ENCODE measurements at places on chromosomes 7 and 10. TPM values are rescaled to one million over a fixed set of nuclear protein-coding genes. Genes with fewer than 3 reads are reported as not detected.
A peak's percentile ranks its signal among the peaks of the same experiment; 100 is the strongest.

DNA sequence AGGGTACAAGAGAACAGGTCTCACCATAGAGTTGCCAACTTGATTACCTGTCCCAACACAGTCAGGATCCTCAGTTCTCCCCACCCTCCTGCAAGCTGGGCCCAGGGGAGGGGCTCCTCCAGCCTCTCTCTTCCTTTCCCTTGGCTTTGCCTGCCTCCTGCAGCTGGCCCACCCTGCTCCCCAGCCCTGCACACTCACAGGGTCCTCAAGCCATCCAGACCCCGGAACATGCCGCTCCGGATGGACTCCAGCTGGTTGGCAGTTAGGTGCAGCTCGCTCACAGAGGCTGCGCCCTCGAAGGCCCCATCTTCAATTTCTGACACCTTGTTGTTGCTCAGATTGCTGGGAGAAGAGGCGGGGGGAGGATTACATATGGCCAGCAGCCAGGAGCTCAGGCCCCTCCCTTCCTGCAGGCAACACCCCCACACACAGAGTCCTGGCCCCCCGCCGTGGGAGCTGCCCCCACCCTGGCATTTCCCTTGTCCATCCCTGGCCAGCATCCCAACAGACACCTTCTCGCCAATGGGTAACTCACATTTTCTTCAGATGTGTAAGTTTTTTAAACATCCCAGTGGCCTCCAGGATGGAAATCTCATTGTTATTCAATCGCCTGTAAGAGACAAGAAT, 139.2 kb downstream of the SLIT1 start:
- DNase-seq: no peak

- no peak for DNase-seq
Observed at GRCh38 chr10:52185256-52185655, 128.8 kb upstream of the DKK1 start.

GRCh38 chr7:78900806-78901205, 552.7 kb downstream of the MAGI2 start:
- DNase-seq: peak; percentile 10

- peak; percentile 97 for DNase-seq
Observed at GRCh38 chr7:104482362-104483037, 154.1 kb downstream of the LHFPL3 start.

GRCh38 chr10:98045785-98046389, 15.5 kb upstream of the CRTAC1 start:
- peak; percentile 85 for DNase-seq

- DNase-seq: no peak
Observed at GRCh38 chr10:33265621-33266020, 68.8 kb downstream of the NRP1 start.

DNA sequence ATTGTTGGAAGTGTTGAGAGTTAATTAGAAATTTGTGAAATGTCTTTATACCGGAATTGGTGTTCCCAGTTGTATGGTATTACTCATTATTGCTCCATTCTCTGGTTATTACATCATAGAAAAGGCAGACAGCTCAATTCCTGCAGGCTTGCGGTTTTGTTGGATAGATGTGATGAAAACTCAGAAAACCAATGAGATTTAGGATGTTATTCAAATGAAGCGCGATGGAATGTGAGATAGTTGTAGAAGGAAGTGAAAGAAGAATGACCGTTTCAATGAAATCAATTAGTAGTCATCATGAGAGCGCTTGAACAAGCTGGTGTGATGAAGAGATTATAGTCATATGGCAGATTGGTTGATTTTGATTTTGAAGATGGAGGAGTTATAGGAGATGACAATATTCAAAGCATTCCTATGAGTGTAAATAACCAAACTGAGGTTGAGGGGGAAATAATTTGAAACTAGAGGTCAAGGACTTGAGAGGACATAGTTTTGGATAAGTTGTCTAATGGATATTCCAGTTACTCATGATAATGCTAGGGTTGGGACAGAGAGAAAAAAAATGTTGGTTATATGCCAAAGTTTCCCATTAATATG, 991.5 kb downstream of the NRG3 start:
- DNase-seq: no peak

DNA sequence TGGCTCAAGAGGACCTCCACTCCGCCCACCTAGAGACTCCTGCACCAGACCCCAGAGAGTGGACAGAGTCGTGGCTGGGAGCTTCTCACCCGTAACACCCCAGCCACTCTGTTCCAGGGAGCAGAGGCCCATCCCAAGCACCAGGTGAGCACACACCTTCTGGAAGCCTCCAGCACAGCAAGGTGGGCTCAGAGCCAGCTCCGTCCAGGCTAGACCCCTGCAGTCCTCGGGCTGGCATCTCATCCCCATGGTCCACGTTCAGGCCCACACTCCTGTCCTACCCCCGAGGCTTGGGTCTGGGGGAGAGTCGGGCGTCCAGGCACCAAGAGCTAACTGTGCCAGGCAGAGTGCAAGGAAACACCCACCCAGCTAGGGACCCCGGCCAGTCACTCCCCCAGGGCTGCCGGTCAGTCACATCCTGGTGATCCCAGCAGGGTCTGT, 13.2 kb downstream of the PDGFA start:
- no peak for DNase-seq

GRCh38 chr7:108634036-108634435, 64.4 kb downstream of the DNAJB9 start:
- DNase-seq: no peak

GRCh38 chr7:39592586-39592985, 26.4 kb downstream of the YAE1 start:
- DNase-seq: no peak

GRCh38 chr7:46294381-46294780, 373.3 kb upstream of the IGFBP3 start:
- no peak for DNase-seq

GRCh38 chr10:120282846-120283492, 174.1 kb upstream of the PLPP4 start:
- no peak for DNase-seq

DNA sequence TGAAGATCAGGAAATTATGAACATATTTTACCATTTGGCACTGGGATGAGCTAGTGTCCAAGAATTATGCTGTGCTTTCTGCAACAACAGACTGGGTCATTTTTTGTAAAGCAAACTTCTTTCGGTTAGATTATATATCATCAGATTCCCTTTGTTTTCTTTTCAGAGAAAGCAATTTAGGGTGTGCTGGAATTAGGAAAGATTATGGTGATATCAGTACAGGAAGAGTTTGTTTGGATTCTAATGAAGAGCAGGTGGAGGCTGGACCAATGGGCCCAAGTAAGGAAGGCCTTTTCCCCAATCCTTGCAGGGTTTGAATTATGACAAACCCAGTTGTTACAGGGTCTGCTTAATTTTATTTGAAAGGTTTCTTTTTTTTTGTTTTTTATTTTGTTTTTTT, 1092.8 kb downstream of the KCNMA1 start:
- no peak for DNase-seq

DNA sequence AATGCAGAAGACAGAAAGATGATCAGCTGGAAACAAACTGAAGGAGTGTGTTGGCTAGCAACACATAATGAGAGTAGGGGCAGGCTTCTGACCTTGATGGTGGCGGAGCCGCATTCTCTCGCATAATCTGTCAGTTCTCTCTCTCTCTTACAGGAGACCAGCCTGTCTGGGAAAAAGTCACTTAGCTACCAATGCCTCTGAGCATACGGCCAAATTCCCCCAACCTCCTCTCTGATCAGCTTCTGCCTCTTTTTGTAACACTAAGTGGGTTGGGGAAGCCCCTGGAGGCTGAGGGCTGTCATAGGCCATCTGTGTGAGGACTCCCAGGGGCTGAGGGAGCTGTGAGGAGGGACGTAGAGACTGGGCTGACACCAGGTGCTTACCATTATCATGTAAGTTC, 104.6 kb downstream of the HIPK2 start:
- DNase-seq: no peak

- no peak for DNase-seq
Observed at GRCh38 chr10:128310971-128311658, 184.9 kb upstream of the MKI67 start.

GRCh38 chr10:112966194-112966855, 16.3 kb downstream of the TCF7L2 start:
- no peak for DNase-seq

- DNase-seq: no peak
Observed at GRCh38 chr7:99290980-99291607, 18.5 kb downstream of the MYH16 start.

DNA sequence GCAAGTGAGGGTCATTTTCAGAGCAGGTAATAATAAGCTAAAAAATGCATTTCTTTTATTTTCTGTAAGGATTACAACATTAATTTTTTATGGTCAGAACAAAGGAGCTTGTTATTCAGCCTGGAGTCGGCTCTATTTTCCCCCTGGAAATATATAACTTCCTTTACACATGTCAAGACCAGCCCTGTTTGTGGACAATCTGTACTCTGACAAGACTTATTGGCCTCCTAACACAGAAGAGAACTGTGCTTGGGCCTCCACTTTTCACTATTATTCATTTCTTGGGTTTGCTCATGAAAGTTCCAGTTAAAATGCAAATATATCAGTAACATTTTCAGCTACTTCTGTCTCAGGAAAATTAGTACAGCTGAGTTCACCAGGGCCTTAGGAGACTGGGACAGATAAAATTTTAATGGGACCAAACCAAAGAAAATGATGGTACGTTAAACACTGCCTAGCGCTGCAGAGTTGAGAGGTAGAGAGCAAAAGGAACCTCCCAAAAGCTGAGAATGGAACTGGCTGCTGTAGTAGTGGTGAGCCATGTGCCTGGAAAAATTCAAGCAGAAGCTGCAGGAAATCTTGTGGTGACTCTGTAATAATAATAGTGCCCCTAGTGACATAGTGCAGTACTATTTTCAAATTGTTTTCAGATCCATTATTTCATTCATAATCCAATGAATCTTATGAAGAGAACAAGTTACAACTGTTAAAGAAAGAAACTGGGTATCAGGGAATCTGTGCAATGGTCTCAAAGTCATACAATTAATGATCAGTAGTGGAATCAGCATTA, 227.2 kb upstream of the KIAA1217 start:
- DNase-seq: no peak

- no peak for DNase-seq
Observed at GRCh38 chr7:98352621-98353020, 48.3 kb downstream of the BAIAP2L1 start.

- DNase-seq: no peak
Observed at GRCh38 chr10:629186-629998, 60.1 kb downstream of the DIP2C start.

DNA sequence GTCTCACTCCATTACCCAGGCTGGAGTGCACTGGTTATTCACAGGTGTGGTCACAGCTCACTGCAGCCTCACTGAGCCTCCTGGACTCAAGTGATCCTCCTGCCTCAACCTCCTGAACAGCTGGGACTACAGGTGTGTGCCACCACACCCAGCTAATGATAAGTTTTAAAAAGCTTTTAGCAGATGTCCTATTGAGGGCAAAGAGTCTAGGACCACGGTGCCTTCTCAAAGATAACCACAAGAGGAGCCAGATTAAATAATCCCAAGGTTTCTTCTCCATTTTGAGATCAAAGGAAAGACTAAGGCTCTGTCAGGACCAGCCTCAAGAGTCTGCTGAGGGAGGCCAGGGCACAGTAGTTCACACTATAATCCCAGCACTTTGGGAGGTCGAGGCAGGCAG, 4.7 kb downstream of the ATP5MF start:
- no peak for DNase-seq

The ZP3 gene
- total RNA-seq: 1.3 TPM

The ABCC2 gene
- 3.7 TPM for total RNA-seq

The GLRX3 gene
- total RNA-seq: 496 TPM

The HOXA5 gene
- 1.6 TPM for total RNA-seq

The GTF2I gene
- total RNA-seq: 105 TPM

The SFR1 gene
- 17.7 TPM for total RNA-seq

The DRGX gene
- total RNA-seq: 0.86 TPM

The SSMEM1 gene
- total RNA-seq: not detected

The CPEB3 gene
- total RNA-seq: 1.1 TPM

Data from G401 (cell line).